Mesothelial cell of epicardium (in vitro differentiated cells): ENCODE measurements at places on chromosomes 5 and 9.

- H3K36me3 ChIP-seq, result peaks cover 13% of the 10 kb centered on the region
- no peak for DNase-seq
- H3K4me3 ChIP-seq, result no peak overlapping the region
- no peak overlapping the region for H3K27ac ChIP-seq
- H3K4me1 ChIP-seq, result peaks cover 5% of the 10 kb centered on the region
- no peaks in the 10 kb centered on the region for H3K27me3 ChIP-seq
These were observed 36.5 kb downstream of the ARHGEF37 start for GRCh38 chr5:149617760-149618306.

DNA sequence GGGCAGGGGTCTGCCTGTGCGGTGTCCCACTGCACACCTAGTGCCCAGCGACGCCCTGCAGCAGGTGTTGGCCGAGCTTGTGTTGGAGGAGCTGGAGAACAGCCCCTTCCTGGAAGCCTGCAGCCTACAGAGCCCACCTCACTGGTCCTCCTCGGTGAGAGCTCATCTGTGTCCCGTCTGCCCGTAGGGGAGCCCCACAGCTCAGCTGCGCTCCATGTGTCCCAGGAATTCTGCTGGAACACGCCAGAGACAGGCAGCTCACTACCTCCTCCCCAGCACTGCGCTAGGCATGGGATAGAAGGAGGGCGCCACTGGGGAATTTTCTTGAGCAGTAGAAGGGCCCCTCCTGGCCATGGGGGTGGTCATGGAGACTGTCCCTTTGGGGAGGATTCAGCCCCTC, 44.0 kb downstream of the DUSP1 start:
- H3K36me3 ChIP-seq, result no peaks in the 10 kb centered on the region
- peaks cover 12% of the 10 kb centered on the region for H3K27me3 ChIP-seq
- no peak overlapping the region for H3K27ac ChIP-seq
- H3K4me1 ChIP-seq, result no peaks in the 10 kb centered on the region

DNA sequence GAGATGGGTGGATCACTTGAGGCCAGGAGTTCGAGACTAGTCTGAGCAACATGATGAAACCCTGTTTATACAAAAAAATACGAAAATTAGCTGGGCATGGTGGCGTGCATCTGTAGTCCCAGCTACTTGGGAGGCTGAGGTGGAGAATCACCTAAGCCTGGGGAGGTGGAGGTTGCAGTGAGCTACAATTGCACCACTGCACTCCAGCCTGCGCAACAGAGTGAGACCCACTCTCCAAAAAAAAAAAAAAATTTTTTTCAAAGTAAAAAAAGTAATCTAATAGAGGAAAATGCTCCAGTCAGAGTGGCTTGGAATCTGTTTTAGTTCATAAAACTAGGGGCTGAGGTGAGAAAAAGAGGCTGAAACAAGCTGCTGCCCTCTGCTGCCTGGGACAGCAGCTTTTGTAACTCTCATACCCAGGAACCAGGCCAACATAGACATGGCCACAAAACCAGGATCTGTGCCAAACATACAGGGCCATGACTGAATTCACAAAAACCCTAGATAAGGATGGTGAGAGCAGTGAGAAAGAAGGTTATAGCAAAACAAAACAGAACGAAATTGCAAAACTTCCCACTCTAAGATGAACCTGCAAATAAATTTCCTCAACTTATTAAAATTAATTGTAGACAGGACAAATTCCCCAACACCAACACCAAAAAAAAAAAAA, 13.1 kb upstream of the DCAF12 start:
- no peaks in the 10 kb centered on the region for H3K36me3 ChIP-seq
- H3K27me3 ChIP-seq, result no peaks in the 10 kb centered on the region
- DNase-seq, result no peak
- no peaks in the 10 kb centered on the region for H3K4me1 ChIP-seq
- no peak overlapping the region for H3K4me3 ChIP-seq

DNA sequence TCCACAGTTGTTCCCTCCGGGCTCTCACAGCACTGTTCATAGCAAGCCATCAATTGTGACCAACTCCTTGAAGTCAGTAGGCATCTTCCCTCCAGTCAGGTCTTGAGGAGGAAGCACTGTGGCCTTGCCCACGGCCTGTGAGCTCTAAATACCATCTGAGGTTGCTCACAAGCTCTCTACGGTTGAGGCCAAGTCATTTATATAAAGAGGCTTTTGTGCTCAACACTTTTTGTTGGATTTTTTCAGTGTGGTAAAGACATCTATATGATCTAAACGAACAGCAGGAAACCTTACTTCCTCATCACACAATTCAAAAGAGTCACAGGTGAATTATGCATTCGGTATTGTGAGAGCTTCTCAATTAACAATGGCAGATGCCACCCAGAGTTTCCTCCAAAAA, 97.3 kb downstream of the ZNF462 start:
- no peaks in the 10 kb centered on the region for H3K4me1 ChIP-seq
- no peak for DNase-seq
- H3K27me3 ChIP-seq, result no peaks in the 10 kb centered on the region
- H3K27ac ChIP-seq, result no peak overlapping the region
